Fibroblast of skin of back (primary cell): ENCODE measurements at places on chromosomes 4 and X.
A peak's percentile ranks its signal among the peaks of the same experiment; 100 is the strongest.

DNA sequence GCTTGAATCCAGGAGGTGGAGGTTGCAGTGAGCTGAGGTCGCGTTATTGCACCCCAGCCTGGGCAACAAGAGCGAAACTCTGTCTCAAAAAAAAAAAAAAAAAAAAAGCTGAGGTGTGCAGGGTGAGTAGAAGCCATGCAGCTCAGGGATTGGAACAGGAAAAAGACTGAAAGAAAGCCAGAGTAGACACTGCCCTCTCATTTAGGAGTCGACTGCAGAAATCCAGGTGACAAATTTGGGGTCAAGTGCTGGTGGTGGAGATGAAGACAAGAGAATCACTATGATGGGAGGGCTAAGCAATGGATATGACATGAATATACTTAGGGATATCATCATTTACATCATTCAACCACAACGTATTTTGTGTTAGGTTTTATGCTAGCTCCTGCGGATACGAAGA is 1.9 kb downstream of the NEIL3 start:
- DNase-seq: no peak

GRCh38 chrX:68413254-68413653 is 20.0 kb downstream of the OPHN1 start:
- no peak for DNase-seq

DNA sequence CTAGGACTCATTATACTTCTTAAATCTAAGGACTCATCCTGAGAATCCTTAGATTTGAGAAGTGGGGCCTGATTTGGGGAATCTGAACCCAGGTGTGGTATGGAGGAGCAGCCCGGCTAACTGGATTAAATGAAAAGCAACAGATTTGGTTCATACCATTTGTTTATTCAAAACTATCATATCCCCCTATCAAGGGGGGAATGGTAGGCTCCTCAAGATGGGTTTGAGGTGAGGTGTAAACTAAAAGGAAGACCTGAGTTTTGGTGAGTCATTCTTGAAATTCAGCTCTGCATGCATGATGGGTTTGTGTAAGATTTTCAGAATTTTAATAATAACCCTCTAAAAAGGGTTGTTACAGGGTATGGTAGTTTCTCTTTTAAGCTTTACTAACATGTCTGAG is 53.4 kb downstream of the CASP6 start:
- no peak for DNase-seq

GRCh38 chrX:132292793-132293192 is 73.5 kb upstream of the RAP2C start:
- peak; percentile 53 for DNase-seq

- peak; percentile 62 for DNase-seq
These were observed 28.1 kb upstream of the MAN2B2 start for GRCh38 chr4:6546681-6547447.

DNA sequence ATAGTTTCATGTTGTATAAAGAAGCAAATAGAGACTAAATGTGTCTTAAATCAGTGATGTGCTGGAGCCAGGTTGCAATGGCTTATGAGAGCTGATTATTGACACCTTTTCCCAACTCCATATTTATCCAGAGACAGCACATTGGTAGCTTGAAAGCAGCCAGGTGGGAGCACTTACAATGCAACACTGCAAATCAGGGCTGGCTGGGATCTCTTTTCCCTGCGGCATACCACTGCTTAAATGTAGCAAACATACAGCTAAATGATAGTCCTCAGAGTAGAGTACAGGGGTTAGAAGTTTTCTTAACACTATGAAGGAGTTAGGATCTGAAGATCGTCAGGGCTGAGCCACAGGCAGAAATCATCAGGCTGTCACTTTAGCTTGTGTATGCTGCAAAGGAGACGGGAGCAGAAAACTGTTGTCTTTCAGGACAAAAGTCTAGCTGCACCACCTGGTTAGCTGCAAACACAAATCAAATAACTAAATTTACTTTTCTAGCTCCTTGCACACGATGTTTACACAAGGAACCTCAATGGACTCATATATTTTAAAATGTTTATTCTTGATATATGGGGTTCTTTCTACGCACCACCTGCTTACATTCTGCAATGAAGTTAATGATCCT is 527.3 kb downstream of the TLL1 start:
- DNase-seq: no peak

DNA sequence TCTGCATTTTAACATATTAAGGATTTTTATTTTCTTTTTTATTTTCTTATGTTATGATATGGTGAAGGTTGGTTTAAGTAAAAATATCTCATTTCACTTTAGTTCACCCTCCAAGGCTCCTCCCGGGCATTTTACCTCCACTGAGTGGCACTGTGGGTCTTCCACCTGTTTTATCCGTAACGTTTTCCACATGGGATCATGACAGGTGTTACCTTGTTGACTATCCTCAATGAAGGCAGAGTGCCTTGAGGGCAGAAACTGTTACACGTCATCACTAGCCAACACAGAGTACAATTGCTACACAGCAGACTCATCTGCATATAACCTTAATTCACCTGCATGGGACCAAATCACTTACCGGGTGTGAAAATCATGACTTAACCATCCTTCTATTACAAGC is 105.8 kb downstream of the GEMIN8 start:
- DNase-seq: no peak

GRCh38 chr4:168857546-168858314 is 152.3 kb downstream of the CBR4 start:
- DNase-seq: peak; percentile 86

DNA sequence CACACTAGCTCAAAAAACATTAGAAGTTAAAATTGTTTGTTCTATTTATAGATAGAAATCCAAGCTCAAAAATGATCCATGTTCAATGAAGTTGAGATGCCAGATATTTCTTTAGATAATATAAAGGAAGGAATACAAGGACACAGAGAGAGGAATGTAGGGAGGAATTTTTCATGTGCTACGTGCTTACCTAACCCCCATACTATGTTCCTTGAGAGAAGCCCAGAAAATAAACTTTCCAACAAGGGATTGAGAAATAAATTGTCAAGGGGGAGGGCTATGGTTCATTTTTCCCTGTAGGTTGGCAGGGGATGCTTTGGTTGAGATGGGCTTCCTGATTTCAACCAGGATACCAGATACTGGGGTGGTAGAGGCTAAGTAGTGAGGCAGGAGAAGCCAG is 15.6 kb upstream of the ADH5 start:
- DNase-seq: peak; percentile 21

GRCh38 chrX:98548519-98548918 is 1664.8 kb downstream of the RPA4 start:
- DNase-seq: no peak

GRCh38 chr4:6516281-6516680 is 43.9 kb upstream of the PPP2R2C start:
- no peak for DNase-seq

- peak; percentile 43 for DNase-seq
These were observed 33.1 kb downstream of the OSTC start for GRCh38 chr4:108683479-108683878.

DNA sequence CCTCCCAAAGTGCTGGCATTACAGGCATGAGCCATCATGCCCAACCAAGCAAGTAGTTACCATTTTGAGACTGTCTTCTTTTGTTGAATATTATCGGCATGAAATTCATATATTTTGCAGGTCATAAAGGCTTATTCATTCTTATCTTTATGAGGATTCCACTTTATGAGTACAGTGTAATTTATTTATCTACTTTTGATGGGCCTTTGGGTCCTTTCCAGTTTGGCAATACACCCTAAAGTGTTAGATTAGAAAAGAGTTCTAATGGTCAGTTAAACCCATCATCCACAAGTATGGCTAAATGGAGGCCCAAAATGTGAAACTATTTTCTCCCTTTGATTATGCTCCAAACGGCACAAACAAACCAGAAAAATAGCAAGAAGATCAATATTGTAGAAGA is 10.9 kb upstream of the ABCG2 start:
- no peak for DNase-seq

DNA sequence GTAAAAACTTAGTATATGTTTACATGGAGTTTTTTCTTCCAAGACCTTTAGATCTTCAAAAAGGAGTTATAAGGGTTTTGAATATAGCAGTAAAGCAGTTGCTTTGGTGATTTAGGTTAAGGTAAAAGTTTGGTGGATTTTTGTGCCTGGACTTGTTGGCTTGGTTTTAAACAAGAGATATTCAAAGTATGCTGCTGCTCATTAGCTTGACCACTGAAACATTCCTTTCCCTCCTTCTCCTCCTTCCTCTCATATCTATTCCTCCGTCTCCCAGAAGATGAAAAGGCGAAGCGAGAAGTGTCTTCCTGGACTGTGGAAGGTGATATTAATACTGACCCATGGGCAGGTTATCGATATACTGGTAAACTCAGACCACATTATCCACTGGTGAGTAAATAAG is 38.4 kb downstream of the METAP1 start:
- DNase-seq: peak; percentile 20

GRCh38 chr4:184845367-184846021 is 19.7 kb upstream of the ACSL1 start:
- DNase-seq: peak; percentile 49

DNA sequence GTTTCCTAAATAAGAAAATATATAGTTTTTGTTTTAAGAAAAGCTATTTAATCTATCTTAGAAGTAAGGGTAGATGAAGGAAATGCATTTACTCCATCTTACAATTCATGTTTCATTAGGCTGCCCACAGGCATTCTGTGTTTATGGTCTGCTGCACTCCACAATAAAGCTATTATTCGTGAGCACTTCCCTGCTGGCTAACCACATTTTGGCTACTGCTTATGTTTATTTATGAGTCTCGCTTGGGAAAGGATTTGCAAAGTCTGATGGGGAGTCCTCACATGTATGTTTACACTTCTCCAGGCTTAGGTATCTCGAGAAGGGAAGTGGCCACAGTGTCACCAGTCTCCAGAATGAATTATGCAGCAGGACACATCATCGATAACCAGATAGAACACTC is 260.8 kb upstream of the VCX start:
- DNase-seq: no peak

- DNase-seq: peak; percentile 93
These were observed 30.4 kb downstream of the KIT start for GRCh38 chr4:54687887-54688841.

GRCh38 chr4:100823066-100823992 is 305.5 kb upstream of the EMCN start:
- DNase-seq: peak; percentile 65

DNA sequence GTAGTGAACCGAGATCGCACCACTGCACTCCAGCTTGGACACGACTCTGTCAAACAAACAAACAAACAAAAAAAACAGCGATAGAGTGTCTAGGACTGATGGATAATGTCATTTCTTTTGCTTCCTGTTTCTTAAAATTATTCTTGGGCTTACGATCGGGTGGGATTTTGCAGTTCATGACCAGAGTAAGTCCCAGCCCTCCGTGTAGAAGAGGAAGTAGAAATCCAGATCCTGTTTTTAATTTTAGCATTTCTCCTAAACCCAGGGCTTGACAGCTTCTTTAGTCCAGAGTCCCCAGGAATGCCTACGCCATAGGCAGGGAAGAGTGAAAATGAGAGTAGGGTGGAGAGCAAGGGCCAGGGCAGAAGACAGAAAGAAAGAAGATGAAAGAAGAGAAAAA is 94.3 kb downstream of the HPRT1 start:
- DNase-seq: no peak

- DNase-seq: no peak
These were observed 21.3 kb downstream of the DIAPH2 start for GRCh38 chrX:96705905-96706304.

- DNase-seq: peak; percentile 33
These were observed 62.3 kb downstream of the STAG2 start for GRCh38 chrX:124023838-124024238.

DNA sequence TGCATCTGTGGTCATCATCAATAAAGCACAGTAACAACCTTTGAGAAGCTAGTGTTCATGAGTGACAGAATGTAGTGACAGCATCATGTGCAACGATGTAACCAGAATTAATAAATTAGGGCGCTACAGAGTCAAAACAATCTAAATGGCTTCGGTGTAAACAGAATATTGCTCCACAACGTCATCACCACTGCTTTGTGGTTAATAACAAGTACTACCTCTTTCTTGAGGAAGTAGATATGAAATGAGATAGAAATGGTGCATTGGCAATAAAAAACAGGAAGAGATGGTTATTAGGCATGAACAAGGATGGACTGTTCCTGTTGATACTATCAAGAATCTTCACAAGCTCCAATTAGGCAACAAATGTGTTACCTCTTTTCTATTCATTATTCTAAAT is 8.7 kb upstream of the PDHA2 start:
- DNase-seq: no peak

- peak; percentile 78 for DNase-seq
These were observed 135.5 kb downstream of the AFAP1 start for GRCh38 chr4:7803992-7804755.

GRCh38 chr4:25100021-25100555 is 60.2 kb downstream of the SEPSECS start:
- DNase-seq: no peak

- no peak for DNase-seq
These were observed 41.7 kb downstream of the PRPS1 start for GRCh38 chrX:107669885-107670628.

GRCh38 chr4:10924274-10924673 is 239.7 kb upstream of the CLNK start:
- DNase-seq: no peak

- DNase-seq: no peak
These were observed 177.7 kb downstream of the RBM46 start for GRCh38 chr4:154958621-154959358.

GRCh38 chr4:1081689-1082040 is 31.7 kb downstream of the RNF212 start:
- DNase-seq: no peak

GRCh38 chr4:110618581-110619462 is 4.1 kb downstream of the PITX2 start:
- no peak for DNase-seq

DNA sequence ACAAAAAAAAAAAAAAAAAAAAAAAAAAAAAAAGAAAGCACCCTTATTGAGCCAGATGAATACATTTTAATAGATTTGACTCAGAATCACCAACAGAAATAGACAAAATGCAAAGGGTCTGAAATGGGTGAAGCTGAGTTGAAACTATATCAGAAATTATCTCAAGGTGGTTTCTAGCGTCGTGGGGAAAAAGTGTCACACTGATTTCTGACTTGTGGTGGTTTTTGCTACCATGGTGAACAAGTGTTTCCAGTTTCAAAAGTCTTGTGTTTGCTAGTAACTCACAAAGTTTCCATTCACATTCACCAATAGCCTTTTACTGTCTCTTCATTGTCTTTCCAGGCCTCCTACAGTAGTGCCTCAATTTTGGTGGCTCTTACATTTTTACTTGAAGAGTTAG is 135.5 kb downstream of the ARHGAP24 start:
- DNase-seq: no peak

GRCh38 chrX:95318882-95319281 is 1365.8 kb upstream of the DIAPH2 start:
- DNase-seq: no peak

DNA sequence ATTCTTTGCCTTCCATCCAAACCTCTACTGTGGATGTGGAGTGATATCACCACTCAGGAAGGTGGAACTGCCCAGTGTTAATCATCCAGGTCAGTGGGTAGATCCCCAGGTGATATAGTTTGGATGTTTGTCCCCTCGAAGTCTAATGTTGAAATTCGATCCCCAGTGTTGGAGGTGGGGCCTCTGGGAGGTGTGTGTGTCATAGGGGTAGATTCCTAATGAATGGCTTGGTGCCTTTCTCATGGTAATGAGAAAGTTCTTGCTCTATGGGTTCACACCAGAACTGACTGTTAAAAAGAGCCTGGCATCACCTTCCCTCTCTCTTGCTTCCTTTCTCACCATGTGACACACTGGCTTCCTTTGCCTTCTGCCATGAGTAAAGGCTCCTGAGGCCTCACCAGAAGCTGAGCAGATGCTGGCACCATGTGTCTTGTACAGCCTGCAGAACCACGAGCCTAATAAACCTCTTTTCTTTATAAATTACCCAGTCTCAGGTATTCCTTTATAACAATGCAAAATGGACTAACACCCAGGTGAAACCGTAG is 6.8 kb upstream of the SOWAHB start:
- no peak for DNase-seq

GRCh38 chr4:22501715-22502095 is 14.2 kb downstream of the ADGRA3 start:
- no peak for DNase-seq
